ENCODE measurements at places on chromosomes 2 and 18.
A peak's percentile ranks its signal among the peaks of the same experiment; 100 is the strongest.

- no peak for DNase-seq
Observed at GRCh38 chr18:2471523-2471922, 99.8 kb downstream of the METTL4 start.

- DNase-seq: no peak
Observed at GRCh38 chr2:46010223-46010924, 286.8 kb upstream of the EPAS1 start.

DNA sequence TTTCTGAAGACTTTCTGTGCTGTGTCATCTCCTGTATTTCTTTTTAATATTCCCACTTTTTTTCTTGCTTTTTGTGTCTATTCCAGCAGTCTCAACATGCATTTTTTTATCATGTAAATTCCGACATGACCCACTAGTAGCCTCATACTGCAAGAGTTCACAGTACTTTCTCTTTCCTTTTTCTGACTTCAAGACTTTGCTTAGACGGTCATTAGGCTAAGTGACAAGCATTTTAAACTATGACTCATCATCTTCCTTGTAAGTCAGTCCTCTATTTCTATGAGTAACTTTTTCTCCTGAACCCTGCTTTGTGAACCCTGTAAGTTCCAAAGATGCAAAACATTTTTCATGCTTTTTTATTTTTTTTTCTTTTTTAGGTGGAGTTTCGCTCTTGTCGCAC lies 381.2 kb downstream of the TXNL1 start:
- DNase-seq: no peak

GRCh38 chr2:71538656-71539265 lies 85.4 kb downstream of the DYSF start:
- DNase-seq: no peak

DNA sequence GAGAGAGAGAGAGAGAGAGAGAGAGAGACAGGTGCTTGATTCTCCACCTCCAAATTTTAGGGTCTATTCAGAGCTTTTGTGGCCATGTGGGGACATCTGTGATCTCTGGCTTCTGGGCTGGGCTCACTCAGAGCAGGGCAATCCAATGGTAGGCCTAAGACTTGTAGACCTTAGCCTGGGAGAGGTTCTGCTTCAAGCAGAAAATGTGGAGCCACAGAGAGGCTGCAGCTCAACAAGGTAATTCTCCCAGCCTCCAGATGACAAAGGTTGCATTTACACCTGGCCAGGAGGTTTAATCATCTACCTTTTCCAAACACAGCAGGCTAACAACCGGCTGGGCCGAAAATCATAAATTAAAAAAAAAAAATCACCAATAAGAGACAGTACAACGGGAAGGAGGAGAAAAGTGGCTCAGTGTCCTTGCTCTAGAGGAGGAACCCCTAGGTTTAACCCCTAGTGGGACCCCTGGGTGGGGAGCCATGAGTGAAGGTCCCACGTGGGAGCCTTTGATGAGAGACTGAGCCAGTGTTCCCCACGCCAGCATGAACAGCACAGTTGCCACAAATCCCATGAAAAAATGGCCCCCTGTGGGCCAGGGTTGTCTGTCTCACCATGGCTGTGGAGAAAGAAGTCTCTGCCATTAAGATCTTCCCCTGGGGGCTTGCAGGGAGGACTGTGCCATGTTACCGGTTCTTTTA lies 124.0 kb upstream of the GATA6 start:
- no peak for DNase-seq

DNA sequence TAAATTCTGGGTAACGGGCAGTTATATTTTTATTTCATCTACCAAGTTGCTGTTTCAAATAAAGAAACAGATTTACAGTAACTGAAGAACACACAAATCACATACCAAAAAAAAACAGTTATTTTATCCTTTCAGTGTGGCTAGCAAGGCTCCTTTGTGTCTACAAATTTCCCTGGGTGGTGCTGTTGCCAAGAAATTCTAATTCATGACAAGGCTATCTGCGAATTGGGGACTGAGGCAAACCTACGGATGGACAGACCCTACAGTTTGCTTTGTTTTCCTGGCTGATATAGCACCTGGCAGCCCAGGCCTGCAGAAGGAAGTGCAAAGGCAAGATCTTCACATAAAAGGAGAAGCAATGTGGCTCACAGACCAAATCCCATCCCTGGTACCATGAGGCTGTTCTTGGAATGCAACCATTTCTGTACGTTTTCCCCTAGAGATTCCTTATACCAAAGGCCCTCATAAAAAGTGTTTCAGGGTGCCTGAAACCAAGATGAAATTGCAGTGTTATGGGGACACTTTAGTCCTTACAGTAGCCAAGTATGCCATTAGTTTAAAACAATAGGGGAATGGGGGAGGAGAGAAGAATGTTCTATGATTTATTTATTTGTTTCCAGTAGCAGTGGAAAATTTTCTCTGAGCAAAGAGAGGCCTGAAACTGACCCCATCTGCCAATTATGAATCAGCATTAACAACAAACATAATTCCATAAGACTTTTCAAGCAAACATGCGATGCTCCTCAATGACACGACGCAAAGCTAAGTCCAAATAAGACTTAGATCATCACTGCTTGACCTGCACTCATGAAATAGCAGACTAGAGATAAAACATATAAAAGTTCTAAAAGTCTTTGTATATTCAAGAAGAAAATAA lies 4.3 kb downstream of the KLF7 start:
- DNase-seq: no peak

DNA sequence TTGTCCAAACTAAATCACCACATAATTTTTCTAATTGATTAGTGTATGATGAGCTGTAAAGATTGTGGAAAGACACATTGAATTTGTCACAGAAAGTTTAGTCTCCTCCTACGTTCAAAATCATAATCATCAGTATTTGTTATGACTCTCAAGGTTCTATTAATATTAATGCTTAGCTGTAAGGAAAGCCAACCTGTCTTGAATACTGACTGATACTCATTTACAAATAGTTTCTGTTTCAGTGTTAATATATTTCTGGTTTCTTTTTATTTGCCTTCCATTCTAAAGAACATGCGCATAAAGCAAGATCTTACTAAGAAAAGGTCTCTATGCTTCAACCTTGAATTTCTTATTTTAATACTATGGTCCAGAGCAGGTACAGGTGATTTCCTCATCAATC lies 55.1 kb downstream of the CPS1 start:
- DNase-seq: no peak

DNA sequence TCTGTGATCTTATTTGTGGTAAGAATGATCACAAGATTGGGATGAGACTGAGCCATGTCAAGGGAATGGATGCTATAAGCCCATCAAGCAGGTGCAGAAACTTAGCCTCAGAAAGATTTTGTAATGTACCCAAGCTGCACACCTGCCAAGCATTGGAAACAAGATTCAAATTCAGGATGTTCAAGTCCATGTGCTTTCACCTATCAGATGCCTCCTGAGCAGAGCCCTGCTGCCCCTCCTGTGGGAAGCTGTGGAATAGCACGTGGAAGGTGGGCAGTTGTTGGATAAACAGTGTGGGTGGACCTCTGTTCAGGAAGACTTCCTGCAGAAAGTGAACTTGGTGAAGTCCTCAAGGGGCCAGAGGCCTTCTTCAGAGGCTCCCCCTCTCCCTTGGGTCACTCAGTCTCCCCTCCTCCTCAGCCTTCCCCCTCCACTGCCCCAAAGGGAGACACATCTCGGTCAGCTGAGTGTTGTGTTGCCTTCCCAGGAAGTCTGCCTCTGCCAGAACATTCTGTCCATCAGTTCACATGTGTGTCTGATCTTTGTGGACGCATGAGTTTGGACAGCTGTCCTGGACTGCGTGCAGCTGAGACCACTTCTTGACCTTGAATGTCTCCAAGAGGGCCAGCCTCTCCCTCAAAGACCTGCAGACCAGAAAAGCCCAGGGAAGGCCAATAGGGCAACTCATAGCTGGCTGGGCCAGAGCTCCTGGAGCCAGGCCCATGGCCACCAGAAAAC lies 186.1 kb downstream of the INHBB start:
- no peak for DNase-seq

DNA sequence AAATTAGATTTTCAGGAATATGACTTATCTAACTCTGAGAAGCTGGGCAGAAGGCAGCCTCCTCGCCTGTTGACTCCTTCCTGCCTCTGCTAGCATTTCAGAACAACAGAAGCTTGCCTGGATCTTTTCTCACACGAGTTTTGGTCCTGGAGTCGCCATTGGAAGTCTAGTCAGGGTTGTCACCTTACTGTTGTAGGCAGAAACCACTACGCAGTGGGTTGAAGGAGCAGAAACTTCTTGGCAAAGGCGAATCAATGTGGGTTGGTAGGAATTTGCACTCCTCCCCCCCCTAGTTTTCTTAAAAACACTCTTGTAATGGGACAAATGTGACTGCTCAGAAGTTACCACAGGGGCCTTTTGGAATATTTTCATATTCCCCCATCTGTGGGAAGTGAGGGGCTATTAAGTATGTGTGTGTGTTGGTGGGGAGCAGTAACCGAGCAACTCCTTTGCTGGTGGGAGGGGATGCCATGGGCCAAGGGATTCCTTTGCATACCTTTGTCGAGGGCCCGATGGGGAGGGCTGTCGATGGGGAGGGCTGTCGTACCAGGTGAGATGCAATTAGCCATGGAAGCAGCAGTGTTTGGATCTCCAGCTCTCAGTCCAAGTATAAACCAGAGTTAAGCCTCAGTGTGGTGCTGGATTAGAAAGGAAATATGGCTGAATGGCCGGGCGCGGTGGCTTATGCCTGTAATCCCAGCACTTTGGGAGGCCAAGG lies 117.4 kb downstream of the FMNL2 start:
- DNase-seq: no peak

DNA sequence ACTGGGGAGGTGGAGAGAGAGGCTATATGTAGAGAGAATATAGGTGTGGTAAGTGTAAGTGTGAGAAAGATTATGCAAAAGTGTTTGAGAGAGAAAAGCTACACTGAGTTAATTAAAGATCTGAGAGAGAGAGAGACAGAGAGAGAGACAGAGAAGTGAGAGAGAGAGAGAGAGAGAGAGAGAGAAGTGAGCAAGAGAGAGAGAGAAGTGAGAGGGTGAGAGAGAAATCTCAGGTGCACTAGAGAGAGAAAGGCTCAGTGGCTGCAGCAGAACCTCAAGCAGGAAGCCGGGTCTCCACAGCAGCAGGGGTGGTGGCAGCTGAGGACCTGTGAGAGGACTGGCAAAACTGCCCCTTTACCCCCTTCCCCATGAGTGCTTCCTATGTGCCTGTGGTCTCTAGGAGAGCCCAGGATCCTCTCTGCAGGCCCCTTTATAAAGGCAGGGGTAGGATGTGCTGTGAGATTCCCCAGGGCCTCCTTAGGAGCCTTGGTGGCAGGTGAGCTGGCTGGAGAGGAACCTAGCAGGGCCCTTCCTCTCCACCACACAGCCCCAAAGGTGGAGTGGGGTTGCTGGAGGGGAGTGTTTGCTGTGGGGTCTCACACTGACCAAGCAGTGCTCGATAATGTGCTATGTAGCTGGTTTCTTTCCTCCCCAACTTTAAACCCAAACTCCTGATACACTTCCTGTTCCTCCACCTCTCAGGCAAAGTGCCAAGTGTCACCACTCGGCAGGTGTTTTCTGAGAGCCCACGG lies 52.6 kb downstream of the SLC4A5 start:
- no peak for DNase-seq

DNA sequence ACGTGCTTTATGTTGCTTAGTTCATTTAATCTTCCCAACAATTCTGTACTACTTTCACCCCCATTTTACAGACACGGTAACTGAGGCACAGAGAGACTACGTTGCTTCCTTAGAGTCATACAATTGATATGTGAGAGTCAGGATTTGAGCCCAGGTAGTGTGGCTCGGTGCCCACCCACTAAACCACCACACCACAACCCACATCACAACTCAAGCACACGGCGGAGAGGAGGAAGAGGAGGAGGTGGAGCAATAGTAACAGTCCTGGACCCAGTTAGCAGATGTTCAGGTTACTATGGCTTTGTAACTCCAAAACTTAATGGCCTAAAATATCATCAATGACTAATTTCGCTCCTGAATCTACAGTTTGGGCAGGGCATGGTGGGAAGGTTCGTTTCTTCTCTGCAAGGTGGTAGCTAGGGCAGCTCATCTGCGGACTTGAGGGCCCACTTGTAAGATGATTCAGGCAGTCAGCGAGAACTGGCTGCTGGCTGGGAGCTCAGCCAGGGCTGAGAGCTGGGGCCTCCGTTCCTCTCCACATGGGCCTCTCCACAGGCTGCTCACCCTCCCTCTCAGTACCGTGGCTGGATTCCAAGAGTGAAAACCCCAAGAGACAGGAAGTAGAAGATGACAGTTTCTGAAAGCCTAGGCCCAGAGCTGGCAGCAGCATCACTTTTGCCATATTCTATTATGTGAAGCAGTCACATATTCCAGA lies 167.1 kb downstream of the ZFP36L2 start:
- DNase-seq: peak; percentile 36

- no peak for DNase-seq
Observed at GRCh38 chr2:205235434-205235833, 446.9 kb upstream of the NRP2 start.

DNA sequence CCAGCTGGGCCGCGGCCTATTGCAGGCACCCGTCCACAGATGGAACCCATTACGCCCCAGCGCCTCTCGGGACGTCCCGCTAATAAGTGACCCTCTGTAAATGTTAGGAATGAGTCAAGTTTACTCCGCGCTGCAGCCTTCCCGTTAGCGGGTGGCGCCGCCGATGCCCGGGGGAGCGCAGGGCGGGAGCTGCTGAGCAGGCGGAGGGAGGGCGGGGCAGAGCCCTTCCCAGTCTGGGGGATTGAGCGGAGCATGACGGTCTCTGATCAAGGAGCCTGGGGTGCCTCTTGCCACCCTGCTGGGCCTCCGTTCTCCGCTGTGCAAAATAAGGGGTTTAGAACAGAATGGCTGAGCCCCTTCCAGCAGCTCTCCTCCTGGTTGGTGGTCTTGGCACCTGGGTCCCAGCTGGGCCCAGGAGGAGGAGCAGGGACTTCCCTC lies 10.5 kb downstream of the CROCC2 start:
- no peak for DNase-seq

- no peak for DNase-seq
Observed at GRCh38 chr2:106649306-106649705, 162.1 kb downstream of the CD8B2 start.

DNA sequence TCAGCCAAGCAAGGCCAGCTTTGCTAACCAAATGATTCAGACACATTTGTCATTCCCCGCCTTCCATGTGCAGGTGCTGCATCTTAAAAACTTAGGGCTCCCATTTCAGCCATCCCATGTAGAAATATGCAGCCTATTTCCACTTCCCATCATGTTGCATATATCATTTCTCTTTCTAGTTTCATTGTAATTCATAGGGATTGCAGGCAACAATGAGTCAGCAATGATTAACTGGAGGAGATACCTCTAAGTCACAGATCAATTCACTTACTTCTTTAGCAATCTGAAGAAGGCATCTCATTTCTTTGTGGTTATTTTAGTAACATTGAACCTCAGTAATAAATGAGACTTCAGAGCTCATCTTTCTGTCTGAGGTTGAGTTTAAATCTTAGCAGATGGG lies 276.1 kb upstream of the PKDCC start:
- no peak for DNase-seq

GRCh38 chr2:20452551-20452950 lies 5.7 kb downstream of the RHOB start:
- no peak for DNase-seq

GRCh38 chr2:236618370-236618769 lies 48.7 kb downstream of the ACKR3 start:
- no peak for DNase-seq

GRCh38 chr2:44560352-44560751 lies 198.6 kb downstream of the CAMKMT start:
- no peak for DNase-seq

GRCh38 chr2:172465417-172466334 lies 38.3 kb downstream of the ITGA6 start:
- DNase-seq: peak; percentile 55
